ENCODE measurements at places on chromosomes 13 and 19.

- DNase-seq: no peak
Measured at GRCh38 chr13:109114162-109114561, 484.8 kb downstream of the MYO16 start.

DNA sequence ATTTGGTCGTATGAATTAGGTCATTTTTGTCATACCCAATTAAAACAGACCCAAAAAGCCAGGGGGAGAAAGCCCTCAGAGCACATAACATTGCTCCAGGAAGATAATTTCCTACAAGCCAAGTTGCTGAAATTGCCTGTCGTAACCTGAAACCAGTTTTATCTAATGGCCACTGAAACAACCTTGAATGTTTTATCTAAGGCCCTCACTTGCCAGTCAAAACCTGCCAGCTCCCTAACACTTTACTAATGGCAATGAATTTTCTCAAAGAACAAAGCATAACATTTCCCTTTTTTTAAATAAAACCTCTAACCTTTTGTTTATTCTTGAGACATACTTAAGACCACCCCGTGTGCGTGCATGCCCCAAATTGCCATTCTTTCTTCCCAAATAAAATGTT is 496.2 kb upstream of the KLHL1 start:
- no peak for DNase-seq

DNA sequence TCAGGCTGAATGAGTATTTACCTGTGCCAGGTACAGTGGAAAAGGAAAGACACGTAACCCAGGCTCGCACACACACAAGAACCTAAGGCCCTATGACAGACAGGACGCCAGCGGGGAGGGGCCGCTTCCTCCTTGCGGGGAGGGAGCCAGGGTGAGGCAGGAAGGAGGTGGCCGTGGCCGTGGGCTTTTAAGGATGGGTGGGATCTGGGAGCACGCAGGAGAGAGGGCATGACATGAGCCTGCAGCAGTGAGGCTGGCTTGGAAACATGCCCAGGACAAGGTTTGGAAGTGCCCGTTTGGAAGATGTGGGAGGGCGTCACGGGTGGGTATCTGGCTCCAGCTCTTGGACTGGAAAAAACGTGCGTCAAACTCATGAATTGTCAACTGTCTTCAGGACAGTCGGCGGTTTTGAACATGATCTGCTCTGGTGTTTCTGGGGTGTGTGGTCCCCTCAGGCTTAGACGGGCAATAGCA is 20.1 kb downstream of the SH3GL1 start:
- DNase-seq: no peak

- DNase-seq: no peak
Measured at GRCh38 chr13:50850445-50850844, 7.0 kb upstream of the DLEU7 start.

DNA sequence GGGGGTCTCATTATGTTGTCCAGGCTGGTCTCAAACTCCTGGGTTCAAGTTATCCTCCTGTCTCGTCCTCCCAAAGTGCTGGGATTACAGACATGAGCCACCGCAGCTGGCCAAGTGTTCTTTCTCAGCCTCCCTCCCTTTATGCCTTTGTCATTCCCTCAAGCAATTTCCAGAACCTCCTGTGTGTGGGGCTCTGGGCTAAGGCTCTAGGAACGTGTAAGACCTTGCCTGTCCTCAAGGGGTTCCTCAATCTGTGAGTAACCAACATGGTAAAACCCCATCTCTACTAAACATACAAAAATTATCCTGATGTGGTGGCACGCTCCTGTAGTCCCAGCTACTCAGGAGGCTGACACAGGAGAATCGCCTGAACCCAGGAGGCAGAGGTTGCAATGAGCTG is 15.5 kb upstream of the SPACA4 start:
- DNase-seq: no peak

- no peak for DNase-seq
Measured at GRCh38 chr13:33274264-33274663, 11.3 kb downstream of the STARD13 start.

- DNase-seq: no peak
Measured at GRCh38 chr13:63124863-63125262, 1709.2 kb upstream of the PCDH20 start.

DNA sequence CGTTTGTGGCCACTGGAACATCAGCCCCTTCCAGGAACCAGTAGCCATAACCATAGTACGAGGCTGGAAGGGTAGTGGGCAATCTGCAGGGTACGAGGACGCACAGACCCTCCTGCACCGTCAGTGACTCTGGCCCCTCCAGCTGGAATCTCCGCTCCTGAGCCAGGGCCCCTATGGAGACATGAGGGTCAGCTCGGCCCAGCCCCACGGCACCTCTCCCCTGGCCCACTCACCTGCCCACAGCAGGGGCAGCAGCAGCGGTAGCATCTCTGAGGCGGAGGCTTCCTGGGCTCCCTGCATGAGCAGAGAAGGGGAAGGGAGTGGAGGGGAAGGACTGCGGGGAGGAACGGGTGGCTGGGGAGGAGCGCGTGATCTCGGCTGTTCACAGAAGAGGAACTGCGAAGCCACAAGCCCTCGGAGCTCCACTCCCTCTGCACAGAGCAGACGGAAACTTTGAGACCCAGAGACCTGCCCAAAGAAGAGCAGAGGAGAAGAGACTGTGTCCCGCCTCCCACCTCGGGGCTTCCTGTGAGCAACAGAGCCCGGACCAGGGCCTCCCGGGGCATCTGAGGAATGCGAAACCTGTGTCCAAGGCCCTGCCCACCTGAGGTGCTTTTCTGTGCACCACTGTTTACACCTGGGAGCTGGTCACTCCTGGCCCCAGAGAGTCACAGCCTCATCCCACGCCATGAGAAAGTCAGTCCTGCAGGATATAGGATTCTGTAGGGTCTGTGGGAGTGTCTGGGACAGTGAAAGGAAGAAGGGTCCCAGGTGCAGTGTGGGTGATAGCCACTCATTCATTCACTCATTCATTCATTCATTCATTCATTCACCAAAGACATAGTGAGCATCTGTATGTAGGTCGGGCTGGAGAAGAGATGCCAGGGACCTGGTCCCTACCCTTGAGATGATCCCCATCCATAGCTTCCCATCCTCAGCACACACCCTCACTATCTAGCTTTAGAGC is at the start of gene SIGLEC6:
Gene SIGLEC6, minus strand, starts transcription at position 322 of the 967 bp plus-strand sequence. Its CDS starts 22 bp downstream, at position 300.
- no peak for DNase-seq

DNA sequence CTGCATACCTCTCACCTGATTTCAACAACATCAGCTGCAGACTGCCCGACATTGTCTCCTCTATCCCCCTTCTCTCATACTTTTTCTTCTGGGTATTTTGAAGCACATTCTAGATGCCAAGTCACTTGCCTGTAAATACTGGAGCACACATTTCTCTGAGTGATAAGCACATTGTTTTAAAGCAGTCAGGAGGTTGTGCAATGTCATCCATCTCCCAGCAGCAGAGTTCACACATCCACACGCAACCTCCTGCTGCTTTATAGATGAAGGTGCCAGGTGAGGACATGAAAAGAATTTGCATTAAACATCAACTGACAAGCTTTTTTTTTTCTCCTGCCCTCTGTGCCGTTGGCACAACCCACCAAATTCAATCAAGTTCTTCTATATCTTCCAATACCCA is 5.5 kb downstream of the UPK1A start:
- DNase-seq: no peak

GRCh38 chr19:8320564-8321066 is 560 bp downstream of the NDUFA7 start:
- no peak for DNase-seq

- no peak for DNase-seq
Measured at GRCh38 chr19:23381114-23381513, 14.2 kb downstream of the ZNF91 start.

DNA sequence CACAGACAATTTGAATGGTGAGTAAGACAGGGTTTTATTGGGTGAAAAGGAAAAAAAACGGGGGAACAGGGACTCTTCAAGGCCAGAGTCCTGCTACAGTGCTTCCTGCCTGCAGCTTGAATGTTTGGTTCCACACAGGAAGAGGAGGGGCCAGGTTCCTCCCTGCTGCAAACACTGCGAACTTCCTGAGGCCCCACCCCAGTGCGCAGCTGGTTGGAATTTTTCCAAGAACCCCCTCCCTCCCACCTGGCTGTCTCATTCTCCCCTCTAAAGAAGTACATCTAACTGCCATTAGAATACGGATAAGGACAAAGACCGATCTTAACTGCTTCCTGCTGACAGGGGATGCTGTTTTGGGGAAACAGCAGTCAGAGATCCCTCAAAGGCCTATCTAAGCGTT is 184.9 kb downstream of the GGACT start:
- DNase-seq: no peak

DNA sequence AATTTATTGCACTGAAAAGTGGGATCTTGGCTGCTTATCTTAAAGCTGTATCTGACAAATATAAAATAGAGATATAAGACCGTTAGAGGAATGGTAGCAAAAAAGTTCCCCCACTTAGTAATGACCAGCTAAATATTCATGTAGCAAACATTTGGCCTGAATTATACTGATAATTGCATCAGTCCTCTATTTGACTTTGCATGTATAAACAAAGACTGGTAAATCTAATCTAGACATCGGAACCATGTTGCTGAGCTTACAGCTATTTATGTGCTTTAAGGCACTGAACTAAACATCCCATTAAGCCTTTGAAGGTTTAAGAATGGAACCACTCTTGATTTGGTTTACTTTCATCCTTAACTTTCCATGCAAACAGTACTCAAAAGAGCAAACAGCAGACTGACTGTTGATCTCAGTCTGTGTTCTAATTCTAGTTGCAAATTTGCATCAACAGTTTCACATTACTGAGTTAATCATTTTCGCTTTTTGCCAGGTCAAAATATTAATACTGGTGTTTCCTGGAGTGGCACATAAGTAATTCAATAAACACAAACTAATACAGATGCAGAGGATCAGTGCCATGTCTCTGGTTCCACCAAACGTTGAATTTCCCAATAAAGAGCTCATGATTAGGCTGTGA is 203.5 kb upstream of the HTR2A start:
- DNase-seq: no peak

- DNase-seq: no peak
Measured at GRCh38 chr19:7969555-7969939, 26.1 kb upstream of the TIMM44 start.

DNA sequence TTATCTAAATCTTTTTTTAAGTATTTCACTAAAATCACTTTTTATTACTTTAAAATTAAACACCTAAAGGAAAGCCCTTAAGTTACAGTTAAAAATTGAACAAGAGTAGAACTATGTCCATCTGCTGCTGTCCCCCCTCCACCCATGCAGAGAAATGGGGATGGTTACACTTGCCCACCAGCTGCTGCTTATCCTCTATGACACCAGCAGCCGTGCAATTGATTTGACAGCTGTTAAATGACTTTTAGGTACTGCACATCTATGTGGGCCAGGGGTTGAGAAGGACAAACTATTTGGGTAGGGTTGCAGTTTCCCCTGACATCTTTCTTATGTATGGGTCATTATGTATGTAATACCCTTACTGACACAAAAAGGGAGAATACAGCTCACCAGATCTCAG is 77.2 kb downstream of the TBC1D4 start:
- DNase-seq: no peak

GRCh38 chr19:5094768-5095567 is 126.1 kb downstream of the KDM4B start:
- DNase-seq: no peak

DNA sequence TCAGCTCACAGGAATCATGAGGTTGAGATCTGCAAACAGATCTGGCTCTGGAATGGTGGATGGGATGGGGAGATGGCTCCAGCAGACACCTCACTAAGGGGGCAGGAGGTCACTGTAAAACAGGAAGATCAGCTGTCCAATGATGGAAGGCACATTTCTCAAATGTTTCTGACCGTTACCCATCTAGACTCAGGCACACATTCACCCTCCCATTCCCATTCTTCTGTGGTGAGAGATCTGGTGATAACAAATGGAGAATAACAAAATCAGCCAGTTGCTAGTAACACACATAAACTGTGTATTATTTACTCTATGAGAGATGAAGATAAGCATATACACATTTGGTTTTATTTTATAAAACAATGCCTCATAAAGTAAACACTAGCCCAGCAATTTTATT is 235.9 kb downstream of the TSHZ3 start:
- DNase-seq: no peak

GRCh38 chr19:18021121-18021755 is 13.3 kb downstream of the ARRDC2 start:
- peak; percentile 53 for DNase-seq

- DNase-seq: no peak
Measured at GRCh38 chr19:2339644-2340310, 11.3 kb downstream of the SPPL2B start.

GRCh38 chr13:63024458-63024857 is 1608.8 kb upstream of the PCDH20 start:
- no peak for DNase-seq

GRCh38 chr19:14554382-14554812 is 17.5 kb downstream of the NDUFB7 start:
- no peak for DNase-seq

DNA sequence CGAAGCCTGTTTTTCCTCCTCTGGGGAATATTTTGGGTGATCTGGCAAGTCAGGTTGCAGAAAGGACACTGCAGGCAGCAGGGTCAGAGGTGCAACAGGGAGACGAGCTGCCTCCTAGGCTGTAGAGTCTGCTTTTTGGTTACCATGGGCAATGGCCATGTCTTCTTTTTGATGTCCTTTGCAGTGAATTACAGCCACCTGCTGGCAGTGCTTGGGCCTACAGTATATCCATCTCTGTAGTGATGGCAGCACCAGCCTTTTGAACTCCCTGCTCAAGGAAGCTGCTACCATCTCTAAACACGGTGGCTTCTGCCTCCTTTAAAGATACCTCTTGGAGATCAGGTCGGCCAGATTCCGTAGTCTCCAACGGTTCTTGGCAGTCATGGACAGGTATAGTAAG is 73.9 kb downstream of the WTIP start:
- no peak for DNase-seq

GRCh38 chr19:934865-935479 is 9.1 kb downstream of the ARID3A start:
- DNase-seq: no peak

GRCh38 chr13:79419365-79419764 is 13.3 kb upstream of the RBM26 start:
- DNase-seq: no peak

DNA sequence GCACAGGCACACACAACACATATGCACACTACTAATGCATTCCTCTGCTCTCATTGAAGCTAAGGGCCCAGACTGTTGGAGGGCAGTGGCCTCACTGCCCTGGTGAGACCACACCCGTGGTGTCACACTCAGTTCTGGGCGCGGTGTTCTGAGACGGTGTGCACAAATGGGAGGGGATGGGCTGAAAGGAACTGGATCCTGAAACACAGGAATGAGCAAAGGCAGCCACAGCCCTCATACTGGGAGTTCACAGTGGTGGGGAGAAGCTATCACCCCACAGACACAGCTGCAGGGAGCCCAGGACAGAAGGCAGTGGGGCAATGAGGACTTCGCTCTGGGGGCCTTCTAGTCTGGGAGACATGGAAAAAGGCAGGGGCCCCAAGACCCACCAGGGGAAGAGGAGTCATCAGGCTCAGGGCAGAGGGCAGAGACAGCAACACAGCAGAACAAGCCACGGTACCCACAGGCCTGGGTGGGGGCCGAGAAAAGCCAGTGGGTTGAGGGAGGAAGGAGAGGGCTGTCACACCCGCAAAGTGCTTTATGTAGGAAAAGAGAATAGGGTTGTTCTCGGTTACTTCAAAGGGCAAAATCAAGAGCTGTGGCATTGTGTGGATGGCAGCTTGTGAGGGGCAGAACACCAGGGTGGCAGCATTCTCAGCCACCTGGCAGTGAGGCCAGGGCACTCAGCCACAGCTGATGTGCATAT is 75.4 kb upstream of the GPR183 start:
- no peak for DNase-seq

- no peak for DNase-seq
Measured at GRCh38 chr13:37026771-37027170, 26.2 kb downstream of the EXOSC8 start.

GRCh38 chr13:94249512-94249911 is 230.0 kb downstream of the DCT start:
- peak; percentile 73 for DNase-seq

GRCh38 chr13:42769650-42770049 is 11.7 kb upstream of the FAM216B start:
- DNase-seq: no peak
